ENCODE measurements at places on chromosomes 4 and X.

DNA sequence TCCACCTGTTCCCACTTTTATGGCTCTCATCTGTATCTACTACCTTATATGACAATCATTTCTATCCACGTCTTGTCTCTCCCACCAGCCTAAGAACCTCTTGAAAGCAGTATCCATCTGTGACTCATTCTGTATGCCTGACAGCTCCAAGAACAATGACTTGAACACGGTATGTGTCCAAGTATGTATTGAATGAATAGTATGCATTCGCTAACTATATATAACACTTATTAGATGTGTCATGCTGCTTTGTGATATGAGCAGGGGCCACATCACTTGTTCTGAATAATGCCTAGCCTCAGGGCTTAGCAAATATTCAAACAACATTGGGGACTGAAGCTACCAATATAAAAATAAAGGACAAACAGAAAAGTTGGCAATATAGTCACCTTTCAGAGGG is 4.9 kb downstream of the OPHN1 start:
- DNase-seq: no peak

DNA sequence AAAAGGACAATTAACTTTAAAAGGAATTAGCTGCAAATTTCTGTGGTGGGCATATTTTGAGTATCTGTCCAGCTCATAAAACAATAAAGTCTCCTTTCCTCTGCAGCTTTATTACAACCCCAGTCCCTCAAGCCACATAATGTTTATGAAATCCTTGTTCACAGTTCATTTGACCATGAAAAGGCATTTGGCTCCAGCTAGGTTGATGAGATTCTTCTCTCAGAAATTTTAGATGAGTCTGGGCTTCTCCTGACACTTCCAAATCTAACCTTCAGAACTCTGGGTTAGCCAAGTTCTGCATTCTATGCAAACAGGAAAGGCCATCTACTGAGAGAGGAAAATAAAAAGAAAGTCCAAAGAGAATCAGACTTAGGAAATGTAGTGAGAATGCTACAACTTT is 156.8 kb downstream of the GRXCR1 start:
- DNase-seq: no peak

GRCh38 chrX:144293229-144293628 is 409.4 kb downstream of the UBE2NL start:
- DNase-seq: no peak

DNA sequence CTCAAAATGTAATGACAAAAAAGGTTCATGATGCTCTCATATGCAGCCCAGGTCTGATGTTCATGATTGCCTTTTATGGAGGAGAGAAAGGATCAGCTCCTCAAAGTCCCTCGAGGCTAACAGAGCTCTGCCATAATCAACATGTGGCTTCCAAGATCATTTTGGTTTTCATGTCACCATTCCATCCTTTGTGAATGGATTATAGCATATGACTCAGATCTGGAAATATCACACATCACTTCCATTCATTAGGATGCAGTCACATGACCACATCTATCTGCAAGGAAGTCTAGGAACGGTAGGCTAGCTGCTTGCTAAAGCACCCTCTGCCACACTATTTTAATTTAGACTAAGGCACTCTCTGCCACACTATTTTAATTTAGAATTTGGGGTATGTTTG is 77.6 kb downstream of the COX18 start:
- DNase-seq: no peak

GRCh38 chr4:18110099-18110498 is 88.5 kb upstream of the LCORL start:
- DNase-seq: no peak
